Left hindlimb (tissue), 1 donor: ENCODE measurements at places on chromosomes 12 and 14.
A peak's percentile ranks its signal among the peaks of the same experiment; 100 is the strongest.

- DNase-seq: no peak
Observed at GRCh38 chr14:102184316-102185035, 44.8 kb downstream of the WDR20 start.

- no peak for DNase-seq
Observed at GRCh38 chr14:96088911-96089310, 49.7 kb downstream of the C14orf132 start.

DNA sequence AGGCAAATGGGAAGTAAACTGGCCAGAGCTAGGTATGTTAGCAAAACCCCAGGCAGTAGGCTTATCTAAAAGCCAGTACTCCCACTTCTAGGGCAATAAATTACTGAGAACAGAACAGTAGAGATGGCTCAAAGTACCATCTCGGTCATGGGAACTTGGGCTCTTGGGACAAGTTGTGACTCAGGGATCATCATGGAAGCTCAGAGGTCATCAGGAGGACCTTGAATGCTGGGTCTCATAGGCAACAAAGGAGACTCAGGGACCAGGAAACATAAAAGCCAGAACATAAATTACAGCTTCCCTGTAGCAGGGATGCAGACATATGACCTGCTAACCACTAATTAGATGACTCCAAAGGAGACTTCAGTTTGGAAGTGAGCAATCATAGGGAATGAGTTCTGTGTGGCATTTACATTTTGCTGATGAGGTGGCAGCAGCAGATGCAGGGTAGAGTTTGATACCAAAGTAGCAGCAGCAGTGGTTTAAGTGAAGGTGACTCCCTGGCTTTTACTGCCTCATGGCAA, 97.6 kb upstream of the SCAF11 start:
- DNase-seq: no peak

GRCh38 chr14:30908826-30909225, 34.5 kb downstream of the COCH start:
- no peak for DNase-seq

DNA sequence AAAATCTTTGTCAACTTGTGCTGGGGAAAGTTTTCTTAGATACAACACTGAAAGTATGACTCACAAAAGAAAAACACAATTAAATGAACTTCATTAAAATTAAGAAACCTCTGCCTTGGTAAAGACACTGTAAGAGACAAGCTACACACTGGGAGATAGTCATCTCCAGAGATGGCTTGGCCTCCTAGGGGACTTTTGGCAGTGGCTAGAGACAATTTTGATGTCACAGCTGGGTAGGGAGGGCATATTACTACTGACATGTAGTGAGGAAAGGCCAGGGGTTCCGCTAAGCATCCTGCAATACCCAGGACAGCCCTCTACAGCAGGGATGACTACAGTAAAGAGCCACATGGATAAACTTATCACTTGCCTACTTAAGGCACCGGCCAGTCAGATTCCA, 8.7 kb upstream of the RNASE4 start:
- DNase-seq: no peak

DNA sequence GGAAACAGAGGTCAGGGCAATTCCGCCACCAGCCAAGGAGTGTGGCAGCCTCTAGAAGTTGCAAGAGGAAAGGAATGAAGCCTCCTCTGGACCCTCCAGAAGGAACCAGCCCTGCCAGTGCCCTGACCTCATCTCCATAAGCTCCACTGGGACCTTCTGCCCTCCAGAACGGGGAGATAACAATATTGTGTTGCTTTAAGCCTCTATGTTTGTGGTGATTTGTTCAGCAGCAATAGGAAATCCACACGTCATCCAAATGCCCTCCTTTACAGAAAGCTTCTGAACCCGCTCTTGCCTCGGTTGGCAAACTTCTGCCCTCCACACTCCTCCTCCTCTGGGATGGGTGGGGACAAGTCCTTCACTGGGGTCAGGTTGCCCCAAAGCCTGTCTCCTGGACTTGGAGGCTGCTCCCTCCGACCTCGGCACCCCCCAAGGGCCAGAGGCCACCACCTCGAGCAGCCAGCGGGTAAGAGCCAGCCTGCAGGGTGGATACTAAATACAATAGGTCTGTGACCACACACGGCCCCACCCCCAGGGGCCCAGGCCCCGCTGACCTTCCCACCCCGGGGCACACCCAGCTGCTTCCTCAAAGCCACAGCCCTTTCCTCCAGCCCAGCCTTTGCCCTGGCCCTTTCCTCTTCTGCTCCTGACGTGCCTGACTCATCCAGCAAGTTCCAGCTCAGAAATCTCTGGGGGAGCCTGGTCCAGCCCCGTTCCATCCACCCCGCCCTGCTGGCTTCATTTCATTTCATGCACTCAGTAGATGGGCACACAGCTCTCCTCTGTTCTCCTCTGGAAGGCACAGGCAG, 58.7 kb upstream of the NCOR2 start:
- peak; percentile 83 for DNase-seq
